EL (cell line): ENCODE measurements at places on chromosomes 5 and 9.

GRCh38 chr9:134942788-134943184, 25.1 kb upstream of the FCN1 start:
- DNase-seq, result no peak

DNA sequence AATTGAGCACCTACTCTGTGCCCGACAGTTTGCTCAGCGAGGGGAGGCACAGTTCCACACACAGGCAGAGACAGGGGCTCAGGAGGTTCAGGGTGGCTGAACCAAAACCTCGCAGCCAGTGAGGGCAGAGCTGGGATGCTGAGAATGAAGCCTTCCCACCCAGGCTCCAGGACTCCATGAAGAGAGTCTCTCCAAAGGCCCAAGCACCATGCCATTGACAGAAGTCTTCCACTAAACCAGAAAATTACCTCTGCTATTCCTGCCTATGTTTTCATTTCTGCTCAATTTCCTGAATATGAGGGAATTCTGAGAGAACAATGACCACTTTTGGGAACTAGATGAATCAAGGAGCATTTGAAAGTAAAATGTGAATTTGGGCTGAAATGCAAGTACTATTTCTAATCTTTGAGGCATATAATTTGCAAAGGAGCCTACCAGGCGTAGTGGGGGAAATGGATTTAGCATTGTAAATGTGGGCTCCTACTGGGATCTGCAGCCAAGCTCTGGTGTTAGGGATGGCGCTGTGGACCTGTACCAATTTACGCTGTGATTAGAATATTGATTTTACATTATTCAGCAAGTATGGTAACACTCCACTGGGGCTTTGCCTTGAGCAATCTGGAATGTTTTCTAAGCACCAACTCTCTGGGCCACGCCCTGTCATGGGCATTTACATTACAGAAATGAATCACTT, 91.9 kb downstream of the DRD1 start:
- DNase-seq, result no peak

DNA sequence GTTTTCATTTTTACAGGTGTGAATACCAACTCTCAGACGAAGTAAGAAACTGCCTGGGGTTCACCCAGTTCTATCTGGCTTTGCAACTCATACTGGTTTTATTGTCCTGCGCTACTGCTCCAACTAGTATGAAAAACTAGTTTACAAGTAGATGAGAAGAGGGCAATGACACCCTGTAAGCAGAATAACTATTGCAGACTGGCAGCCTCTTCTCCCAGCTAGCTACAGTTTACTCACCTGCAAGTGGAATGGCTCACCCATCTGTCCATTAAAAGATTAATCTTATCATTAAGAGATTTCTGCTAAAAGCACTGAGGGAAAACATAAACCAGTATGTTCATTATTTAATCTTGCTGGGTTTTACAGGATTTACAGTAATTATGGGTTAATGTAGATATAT, 113.4 kb downstream of the FRMD3 start:
- no peak for DNase-seq

- DNase-seq, result no peak
These were observed 35.1 kb upstream of the CLK4 start for GRCh38 chr5:178661836-178662540.

- no peak for DNase-seq
These were observed 92.9 kb downstream of the EHMT1 start for GRCh38 chr9:137711678-137712105.

GRCh38 chr9:129149442-129149841, 28.6 kb downstream of the IER5L start:
- DNase-seq, result no peak

- peak; percentile 34 for DNase-seq
These were observed 83.4 kb downstream of the SH3PXD2B start for GRCh38 chr5:172370648-172371545.

DNA sequence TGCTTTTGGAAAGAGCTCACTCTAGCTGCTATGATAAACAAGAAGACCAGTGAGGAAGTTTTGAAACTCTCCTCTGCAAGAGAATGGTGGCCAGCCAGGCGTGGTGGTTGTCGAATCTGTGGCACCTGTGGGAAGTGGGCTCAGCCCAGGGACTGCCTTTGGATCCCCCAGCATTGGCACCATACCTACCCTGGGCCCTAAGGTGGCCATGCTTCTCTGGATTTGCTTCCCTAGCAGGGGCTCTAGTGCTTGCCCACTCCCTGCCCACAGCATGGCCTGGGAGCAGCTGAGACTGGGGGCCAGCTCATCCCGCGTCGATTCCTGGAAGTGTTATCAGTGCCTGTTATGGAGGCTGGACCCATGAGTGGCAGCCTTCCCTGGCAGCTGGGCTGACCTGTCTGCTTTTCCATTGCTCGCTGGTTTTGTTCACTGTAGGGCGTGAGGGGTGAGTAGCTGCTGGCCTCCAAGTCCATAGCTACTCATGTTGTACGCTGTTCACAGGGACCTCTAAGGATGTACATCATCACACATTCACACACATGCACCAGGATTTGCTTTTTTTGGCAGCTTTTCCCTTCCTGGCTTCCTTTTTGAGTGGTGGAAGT, 2.3 kb downstream of the SLC22A4 start:
- DNase-seq, result peak; percentile 16

DNA sequence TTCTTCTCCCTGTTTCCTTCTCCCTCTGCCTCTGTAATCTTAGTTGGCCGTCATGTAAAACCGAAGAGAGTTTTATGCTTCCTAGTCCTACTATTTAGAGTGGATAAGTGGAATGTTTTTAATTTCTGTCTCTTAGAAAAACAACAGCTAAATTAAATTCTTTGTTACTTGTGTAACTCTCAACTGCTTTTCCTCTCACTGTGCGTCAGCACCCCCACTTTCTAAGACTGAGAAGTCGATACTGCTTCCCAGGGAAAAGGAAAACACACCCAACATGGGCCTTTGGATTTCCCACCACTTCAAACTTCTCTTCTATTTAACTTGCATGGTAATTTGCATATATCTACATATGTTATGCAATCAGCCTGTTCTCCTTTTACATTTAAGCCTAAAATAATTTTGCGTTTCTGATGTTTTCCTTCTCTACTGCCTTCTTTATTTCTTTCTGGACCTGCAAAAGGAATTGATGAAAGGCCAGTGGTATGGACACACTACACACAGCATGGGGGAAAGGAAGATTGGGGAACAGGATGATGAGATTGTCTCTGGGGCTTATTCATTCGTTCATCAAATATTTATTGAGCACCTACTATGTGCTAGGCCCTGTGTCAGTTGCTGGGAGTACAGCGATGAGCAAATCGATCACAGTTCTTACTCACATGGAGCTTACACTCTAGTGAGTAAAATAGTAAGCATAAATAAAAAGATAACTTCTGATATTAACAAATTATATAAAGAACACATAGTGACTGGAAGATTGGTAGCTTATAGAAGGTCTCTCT, 52.5 kb upstream of the CTNNA1 start:
- no peak for DNase-seq

GRCh38 chr5:61625137-61625561, 293.1 kb downstream of the ZSWIM6 start:
- no peak for DNase-seq

DNA sequence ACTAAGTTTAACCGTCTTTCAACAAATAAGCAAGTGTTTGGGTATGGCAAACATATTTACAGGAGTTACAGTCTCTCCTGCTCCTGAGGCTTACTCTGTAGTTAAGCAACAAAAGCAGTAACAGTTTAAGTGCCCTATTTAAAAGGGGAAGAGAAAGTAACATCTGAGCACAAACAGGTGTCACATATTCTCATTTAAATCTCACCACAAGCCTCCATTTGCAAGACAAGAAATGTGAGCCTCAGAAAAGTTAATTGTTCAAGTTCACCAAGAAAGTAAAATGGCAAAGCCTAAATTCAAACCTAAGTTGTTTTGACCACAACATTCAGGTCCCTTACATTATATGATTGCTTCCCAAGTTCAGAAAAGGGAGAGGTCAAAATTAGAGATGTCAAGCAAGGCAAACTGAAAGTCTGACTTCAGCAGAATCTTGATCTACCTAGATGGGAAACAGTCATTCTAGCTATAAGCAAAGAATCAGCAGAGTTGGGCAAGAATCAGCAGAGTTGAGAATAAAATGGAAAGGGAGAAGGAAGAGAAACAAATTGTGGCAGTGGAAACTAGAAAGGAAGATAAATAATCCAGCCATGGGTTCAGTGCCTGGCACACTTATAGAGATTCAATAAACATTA, 93.4 kb downstream of the STRBP start:
- no peak for DNase-seq

- no peak for DNase-seq
These were observed 39.3 kb downstream of the CEP72 start for GRCh38 chr5:651296-652022.

GRCh38 chr9:1550636-1551035, 464.5 kb upstream of the SMARCA2 start:
- no peak for DNase-seq

- no peak for DNase-seq
These were observed 11.1 kb upstream of the DMXL1 start for GRCh38 chr5:119059740-119060255.

GRCh38 chr9:96603305-96604003, 16.2 kb downstream of the CDC14B start:
- no peak for DNase-seq

DNA sequence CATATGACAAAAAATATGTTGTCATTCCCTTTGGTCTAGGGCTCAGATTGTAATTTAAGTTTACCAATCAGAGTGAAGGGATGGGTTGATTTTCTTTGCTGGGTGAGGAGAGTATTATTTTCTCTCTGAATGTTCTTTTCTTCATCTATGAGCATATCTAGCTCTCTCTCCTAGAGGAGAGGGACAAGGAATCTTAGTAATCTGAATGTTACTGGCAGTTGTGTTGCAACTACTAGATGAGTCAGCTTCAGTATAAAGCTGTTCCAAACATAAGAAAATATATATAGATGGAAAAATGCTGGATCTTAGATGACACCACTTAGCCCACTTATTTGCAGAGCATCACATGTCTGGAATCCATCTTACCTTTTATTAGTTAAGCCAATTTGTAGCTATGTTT, 259.3 kb downstream of the TUSC1 start:
- peak; percentile 4 for DNase-seq

DNA sequence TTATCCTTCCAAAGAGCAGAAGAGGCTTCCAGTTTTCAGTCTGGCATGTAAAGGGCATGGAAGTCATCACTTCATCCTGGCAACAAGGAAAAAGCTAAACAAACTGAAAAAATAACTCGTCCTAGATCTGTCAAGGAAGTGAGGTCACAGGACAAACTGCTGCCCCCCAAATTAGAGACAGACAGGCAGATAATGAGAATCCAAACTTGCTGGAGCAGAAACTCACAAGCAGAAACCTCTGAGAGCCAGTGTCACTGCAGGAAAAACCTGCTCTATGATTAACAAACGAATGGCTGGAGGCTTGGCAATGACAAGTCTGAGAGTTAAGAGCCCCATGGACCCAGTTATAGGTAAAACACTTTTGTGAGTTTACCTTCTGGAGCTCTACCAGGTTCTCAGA, 18.9 kb upstream of the MLANA start:
- no peak for DNase-seq

- peak; percentile 62 for DNase-seq
These were observed 727 bp downstream of the SMAD5 start for GRCh38 chr5:136133222-136133921.

DNA sequence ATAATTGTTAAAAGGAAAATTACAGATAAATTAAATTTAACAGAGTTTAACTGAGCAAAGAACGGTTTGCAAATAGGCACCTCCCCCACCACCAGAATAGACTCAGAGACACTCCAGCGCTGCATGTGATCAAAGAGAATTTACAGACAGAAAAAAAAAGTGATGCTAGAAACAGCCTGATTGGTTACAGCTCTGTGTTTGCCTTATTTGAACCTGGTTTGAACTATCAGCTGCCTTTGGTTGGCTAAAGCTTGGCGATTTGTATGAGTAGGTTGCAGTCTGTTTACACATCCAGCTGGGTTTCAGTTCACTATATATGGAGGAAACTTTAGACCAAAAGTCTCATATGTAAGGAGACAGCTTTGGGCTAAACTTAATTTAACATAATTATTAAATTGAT, 249.1 kb downstream of the ENC1 start:
- no peak for DNase-seq

DNA sequence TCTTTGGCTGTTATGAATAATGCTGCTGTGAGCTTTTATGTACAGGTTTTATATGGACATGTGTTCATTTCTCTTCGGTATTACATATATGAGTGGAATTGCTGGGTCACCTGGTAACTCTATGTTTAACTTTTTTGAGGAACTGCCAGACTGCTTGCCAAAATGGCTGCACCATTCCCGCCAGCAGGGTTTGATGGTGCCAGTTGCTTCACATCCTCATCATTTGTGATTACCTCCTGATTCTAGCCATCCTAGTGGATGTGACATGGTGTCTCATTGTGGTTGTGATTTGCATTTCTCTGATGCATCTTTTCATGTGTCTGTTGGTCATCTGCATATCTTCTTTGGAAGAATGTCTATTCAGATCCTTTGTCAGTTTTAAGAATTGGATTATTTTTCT, 10.7 kb downstream of the NANS start:
- no peak for DNase-seq

DNA sequence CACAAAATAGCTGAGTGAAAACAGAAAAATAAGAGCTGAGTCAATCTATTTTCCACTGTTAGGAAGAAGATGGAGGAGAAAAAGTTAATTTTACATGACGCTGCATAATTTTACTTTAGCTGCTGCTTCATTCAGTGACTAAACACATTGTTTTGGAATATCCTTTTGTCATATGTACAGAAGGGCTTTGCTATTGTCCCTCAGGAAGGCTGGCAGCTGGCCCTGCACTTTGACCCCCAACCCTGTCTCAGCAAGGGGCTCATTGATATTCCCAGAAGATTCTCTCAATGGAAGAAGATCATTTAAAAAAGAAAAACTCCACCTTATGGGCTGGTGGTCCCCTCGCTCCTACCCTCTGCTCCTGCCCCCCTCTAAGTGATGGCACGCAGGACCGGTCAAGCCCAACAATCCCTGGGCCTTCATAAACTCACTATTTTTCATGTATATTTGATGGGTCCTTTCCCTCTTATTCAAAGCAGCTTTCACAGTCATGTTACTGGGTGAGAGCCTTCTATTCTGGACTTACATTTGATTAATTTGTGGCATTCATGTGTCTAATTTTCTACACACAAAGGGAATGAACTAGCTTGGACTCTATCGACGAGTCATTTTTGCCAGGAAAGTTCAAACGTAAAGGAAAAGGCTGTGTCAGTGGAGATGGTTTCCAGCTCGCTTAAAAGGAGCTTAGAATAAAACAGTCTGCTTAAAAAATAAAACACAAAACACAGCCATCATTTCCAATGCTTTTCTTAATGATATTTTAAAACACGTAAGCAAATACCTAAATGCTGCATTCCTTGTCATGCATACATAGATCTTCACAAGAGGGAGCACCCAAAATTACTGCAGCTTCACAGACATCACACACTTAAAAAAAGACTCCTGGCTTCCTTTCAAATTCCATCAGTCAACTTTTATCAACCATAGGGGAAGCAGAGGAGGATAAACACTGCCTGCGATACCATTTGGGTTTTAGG, 104.7 kb downstream of the EFNA5 start:
- no peak for DNase-seq

- DNase-seq, result peak; percentile 58
These were observed 41.4 kb upstream of the LRRC14B start for GRCh38 chr5:149745-150485.

GRCh38 chr5:90558344-90559192, at the start of gene ADGRV1:
Gene ADGRV1, plus strand, starts transcription at chr5:90558797. Its CDS starts 99 bp downstream, at chr5:90558896.
- DNase-seq, result peak; percentile 37
